GM04504 (cell line): ENCODE measurements at places on chromosomes 16 and 17.

- DNase-seq, result no peak
Observed at GRCh38 chr17:11319894-11320293, 78.9 kb downstream of the SHISA6 start.

DNA sequence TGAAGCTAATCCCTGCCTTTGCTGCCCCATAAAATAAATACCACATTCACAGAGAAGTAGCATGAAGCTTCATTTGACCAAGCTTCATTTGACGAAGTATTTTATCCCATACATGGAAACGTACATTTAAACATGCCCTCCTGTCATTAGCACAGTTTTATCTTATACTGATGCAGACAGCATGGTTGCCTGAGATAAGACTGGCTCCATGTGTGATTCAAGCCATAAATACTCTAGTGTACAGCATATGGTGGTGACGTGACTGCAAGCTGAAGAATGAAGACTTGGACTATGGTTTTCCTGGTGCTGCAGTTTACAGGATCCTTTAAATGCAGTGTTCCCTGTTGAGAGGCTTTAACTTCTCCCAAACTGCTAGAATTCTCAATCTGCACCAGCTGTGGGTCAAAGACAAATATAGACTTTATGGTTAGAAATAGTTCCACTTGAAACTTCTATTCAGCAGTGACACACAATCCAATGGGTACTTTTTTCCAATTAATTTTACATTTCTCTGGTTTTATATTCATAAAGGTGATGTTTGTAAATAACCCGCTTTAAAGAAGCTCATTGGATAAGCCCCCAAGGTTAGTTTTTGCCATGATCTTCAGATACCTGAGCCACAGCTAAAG is 64.9 kb downstream of the CYB561 start:
- DNase-seq, result no peak

DNA sequence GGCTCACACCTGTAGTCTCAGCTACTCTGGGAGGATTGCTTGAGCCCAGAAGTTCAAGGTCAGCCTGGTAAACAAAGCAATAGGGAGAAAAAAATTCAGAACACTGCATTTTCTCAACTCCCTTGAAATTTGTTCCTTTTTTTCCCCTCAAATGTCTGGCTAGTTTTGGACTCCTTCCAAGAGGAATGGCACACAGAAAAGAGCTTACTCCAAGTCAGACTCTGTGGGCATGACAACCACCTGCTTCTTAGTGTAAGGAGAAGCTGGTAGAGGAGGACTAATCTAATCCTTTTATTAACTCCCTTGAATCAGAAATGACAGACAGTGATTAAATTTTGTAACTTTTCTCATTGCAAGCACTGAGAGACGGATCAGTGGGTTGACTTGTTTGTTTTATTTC is 27.9 kb upstream of the HYDIN start:
- no peak for DNase-seq

- no peak for DNase-seq
Observed at GRCh38 chr16:49129935-49130334, 151.7 kb downstream of the CBLN1 start.
